ENCODE measurements at places on chromosomes 3 and 15. TPM values are rescaled to one million over a fixed set of nuclear protein-coding genes. Genes with fewer than 3 reads are reported as not detected.
A peak's percentile ranks its signal among the peaks of the same experiment; 100 is the strongest.

- H3K4me1 ChIP-seq = peaks cover 18% of the 10 kb centered on the region
- no peaks in the 10 kb centered on the region for H3K27me3 ChIP-seq
- H3K4me3 ChIP-seq = no peak overlapping the region
- peak; percentile 60 for ATAC-seq
- H3K36me3 ChIP-seq = no peaks in the 10 kb centered on the region
Measured at GRCh38 chr3:27312044-27312668, 57.0 kb downstream of the NEK10 start.

DNA sequence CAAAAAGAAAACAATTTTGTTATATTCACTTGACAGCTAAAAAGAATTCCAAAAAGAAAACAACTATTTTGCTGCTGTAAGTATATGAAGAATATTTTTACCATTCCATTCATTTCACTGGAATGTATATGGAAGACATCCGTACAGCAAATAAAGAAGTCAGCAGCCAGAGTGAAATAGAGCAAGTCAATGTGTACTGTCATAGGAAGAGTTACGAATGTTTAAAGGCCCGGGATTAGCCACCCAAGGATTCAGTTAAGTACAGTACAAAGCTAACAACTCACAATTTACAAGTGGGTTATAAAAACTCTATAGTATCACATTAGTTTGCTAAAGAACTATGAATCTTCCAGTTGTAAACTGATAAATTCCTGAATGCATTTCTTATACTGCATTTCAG, 14.4 kb upstream of the XXYLT1 start:
- no peak for ATAC-seq
- no peaks in the 10 kb centered on the region for H3K27me3 ChIP-seq
- H3K27ac ChIP-seq = no peak overlapping the region
- no peak overlapping the region for H3K4me3 ChIP-seq
- H3K36me3 ChIP-seq = peaks cover 74% of the 10 kb centered on the region

- H3K4me3 ChIP-seq = peak within 1 kb of the TSS; percentile 69
- peak; percentile 93 for ATAC-seq
- peak within 1 kb of the TSS; percentile 96 for H3K27ac ChIP-seq
- H3K4me1 ChIP-seq = peaks cover 22% of the 10 kb centered on the region
Measured at GRCh38 chr3:169772897-169773816, at the start of gene MYNN. Gene MYNN, plus strand, starts transcription at chr3:169773396. Its CDS starts 900 bp downstream, at chr3:169774296.

Gene DAZL
- total RNA-seq = not detected

Gene LIPC
- total RNA-seq = 0.50 TPM

Gene GLDN
- 5.0 TPM for total RNA-seq

Gene AMT
- total RNA-seq = 0.32 TPM

- no peak overlapping the region for H3K27ac ChIP-seq
- ATAC-seq = no peak
- no peaks in the 10 kb centered on the region for H3K4me1 ChIP-seq
- no peak overlapping the region for H3K4me3 ChIP-seq
- H3K27me3 ChIP-seq = no peaks in the 10 kb centered on the region
Measured at GRCh38 chr3:55816794-55817576, 329.9 kb upstream of the WNT5A start.

Data from gastroesophageal sphincter (tissue), 4 donors.